ENCODE measurements at places on chromosomes 6 and 20.

GRCh38 chr20:32289661-32290431 is 12.4 kb downstream of the KIF3B start:
- no peak for DNase-seq

DNA sequence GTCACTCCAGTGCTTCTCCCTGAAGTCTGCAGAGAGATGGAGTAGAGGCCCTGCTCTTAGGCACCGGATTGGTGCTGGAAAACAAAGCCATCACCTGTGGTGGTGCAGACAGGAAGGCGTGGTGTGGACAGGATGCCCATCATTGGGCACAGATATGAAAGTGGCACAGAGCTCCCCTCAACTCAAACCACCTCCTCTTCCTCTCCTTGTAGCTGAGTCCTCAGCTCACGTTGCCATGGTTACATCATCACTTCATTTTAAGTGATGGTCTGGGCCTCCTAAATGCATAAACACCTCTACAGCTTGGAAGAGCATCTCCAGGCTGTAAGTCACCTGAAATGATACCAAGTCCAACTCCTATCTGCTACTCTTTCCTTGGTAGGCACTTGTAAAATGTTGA is 8.0 kb upstream of the RTF2 start:
- no peak for DNase-seq

DNA sequence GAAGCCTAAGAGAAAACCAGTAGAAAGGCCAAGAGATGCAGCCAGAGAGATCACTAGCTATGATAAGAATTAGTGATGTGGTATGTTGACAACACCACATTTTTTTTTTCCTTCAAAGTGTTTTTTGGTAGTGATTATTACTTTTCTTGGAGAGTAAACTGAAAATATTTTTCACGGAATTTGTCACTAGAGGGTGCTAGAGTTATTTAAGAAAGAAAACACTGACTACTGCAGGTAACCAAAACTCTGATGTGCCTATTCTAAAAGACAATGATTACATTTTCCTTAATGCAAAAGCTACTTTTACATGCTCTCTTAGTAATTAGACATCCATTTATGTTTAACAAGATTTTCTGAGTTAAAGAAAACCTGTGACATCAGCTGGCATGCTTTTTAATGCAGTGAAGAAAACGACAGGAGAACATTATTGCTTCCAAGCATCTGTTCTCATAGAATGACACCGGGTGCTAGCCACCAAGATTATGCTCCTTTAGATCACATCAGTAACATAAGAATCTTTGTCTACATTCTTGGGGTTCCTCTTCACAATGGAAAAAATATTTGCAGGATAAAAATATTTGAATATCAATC is 28.8 kb downstream of the RWDD2A start:
- DNase-seq, result peak; percentile 21

GRCh38 chr20:391041-391711 is 10.6 kb downstream of the TRIB3 start:
- no peak for DNase-seq

GRCh38 chr6:121886223-121886830 is 450.9 kb downstream of the GJA1 start:
- no peak for DNase-seq

DNA sequence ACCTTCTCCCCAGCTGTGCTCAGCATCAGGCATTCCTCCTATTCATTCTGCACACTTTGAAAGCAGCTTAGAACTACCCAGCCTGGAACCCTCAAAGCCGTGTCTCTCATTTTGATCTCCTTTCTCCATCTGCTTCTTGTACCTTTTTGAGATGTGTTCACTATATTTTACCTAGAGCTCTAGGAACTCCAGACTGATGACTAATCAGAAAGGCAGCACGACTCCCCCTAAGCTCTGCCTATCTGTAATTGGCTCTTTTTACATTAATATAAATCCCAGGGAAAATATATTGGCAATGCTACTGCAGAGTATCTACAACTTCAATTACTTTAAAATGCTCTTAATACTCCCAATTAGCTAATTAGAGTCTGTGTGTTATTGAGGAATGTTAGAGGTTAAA is 671.5 kb downstream of the CBLN4 start:
- no peak for DNase-seq

GRCh38 chr6:1144842-1145767 is 166.8 kb upstream of the FOXQ1 start:
- no peak for DNase-seq

GRCh38 chr6:130537447-130537846 is 171.6 kb downstream of the TMEM200A start:
- no peak for DNase-seq

DNA sequence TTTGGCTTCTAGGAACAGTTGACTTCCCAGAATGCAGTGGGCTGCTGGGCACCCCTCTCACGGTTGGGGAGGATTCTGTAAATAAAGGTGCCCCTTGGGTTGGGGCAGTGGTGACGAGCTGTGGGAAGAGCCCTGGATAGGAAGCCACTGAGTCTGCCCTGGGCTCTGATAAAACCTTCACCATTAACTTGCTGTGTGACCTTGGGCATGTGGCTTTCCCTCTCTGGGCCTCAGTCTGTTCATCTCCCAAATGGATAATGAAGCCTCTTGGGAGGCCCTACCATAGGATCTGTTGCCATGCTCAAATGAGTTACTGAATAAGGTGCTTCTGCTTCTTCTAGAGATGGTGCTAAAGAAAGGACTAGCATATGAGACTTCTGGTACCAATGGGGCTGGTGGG is 3.7 kb downstream of the CRIP3 start:
- DNase-seq, result no peak
